ENCODE measurements at places on chromosomes 11 and 22.
A peak's percentile ranks its signal among the peaks of the same experiment; 100 is the strongest.

DNA sequence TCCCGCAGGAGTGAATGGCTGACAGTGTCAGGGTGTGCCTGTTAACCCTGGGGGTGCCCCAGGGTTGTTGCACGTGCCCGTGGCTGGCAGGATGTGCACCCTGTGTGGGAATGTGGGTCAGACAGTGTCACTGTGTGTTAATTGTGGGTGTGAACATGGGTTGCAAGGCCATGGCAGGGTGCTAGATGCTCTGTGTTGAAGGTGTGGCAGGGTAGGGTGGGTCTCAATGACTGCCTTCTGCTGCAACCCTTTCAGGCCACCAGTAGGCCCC, 8.3 kb downstream of the RIN1 start:
- no peak for DNase-seq

DNA sequence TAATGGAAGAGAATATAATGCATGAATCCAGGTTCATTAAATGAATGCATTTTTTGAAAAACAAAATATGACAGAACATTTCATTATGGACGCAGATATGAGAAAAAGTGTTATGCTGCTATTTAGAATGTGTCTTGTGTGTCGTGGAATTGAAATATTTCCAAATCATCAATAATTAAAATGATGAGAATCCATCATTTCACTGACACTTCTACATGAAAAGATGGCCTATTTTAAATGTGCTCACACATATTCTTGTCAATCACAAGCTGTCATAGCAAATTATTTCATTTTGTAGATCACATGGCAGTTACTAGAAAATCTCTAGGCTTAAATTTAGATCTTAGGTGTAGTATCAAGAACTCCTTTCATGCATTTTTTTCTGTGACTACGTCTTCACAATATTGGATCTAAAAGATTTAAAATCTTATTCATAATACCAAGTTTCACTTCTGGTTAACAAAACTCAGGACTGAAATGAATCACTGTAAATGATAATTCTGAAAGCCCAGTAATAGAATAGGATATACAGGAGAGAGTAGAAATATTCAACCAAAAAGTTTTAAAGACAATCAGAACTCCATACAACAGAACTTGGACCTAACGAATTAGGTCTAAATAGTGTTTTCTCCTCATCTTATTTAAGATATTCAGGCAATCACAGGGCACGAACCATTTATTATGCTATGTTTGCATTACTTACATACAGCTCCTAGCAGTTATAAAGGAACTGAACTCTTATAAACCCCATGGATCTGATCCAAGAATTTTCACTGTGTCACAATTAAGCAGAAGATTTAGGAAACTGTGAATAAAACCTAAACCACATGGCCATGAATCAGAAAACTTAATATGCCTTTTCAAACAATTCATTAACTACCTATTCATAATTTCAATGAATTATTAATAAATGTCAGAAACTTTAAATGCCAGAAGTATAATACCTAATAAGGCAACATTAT, 67.7 kb downstream of the DCDC1 start:
- no peak for DNase-seq

DNA sequence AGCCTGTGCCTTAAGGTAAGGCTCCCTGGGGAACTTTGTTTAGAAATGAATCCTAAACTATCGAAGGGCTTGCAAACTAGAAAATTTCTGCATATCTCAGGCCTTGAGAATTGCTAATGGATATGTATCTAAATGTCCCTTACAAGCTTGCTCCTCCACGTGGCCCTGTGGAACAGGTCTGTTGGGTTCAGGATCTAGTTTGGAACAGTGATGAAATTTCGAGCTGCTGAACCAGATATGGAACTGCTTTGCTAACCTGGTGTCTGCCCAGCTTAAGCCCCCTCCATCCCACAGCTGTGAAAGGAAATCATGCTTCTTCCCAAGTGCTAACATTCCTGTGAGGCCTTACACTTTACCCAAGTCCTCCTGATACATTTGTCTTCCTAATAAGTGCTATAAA, 11.6 kb downstream of the SREBF2 start:
- peak; percentile 13 for DNase-seq

- no peak for DNase-seq
Observed at GRCh38 chr11:113162592-113162962, 151.8 kb upstream of the TTC12 start.

- no peak for DNase-seq
Observed at GRCh38 chr22:39627208-39627607, 56.7 kb downstream of the CACNA1I start.

GRCh38 chr11:129639300-129639699, 176.3 kb upstream of the TMEM45B start:
- no peak for DNase-seq

DNA sequence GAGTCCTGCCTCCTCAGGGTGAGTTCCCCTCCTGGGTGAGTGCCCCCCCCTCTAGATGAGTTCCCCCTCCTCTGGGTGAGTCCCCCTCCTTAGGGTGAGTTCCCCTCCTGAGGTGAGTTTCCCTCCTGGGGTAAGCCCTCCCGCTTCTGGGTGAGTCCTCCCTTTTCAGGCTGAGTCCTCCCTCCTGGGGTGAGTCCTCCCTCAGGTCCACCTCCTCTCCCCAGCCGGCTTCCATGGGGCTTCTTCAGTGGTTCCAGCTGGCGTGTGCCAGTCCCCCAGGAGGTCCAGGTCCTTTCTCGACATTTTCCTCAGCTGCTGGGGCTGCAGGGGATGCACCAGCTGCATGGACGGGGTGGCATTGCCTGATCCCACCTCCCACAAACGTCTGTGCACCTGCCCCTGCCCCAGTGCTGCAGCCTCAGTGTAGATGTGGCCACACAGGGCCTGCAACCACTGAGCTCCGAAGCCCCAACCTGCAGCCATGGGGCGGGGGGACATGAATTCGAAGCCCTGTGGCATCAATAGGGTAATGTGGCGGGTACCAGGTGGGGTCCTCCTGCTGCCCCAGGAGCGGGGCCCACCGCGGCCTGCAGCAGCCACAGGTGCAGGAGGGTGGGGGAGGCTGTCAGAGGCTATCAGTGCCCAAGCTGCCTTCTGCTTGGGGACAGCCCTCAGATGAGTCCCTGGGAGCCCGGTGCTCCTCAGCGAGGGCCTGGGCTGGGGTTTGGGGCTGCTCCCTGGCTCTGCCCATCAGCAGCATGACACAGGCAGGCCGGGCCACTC, 101.3 kb upstream of the FGF3 start:
- DNase-seq: no peak

DNA sequence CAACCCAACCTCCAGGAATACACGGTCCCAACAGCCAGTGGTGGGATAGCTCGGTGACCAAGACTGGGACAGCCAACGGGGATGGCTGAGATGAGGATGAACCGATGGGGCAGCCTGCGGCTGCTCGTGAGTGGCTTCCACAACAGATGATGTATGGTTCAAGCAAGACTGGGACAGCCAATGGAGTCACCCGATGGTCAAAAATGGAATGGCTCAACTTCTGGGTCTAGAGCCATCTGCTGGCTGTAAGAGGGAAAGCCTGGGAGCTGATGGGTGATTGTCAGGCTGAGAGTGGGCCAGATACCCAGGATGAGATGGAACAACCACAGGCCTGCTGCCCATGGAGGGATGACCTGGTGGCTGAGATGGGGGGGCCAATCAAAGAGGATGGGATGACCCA, 35.5 kb downstream of the SYT7 start:
- DNase-seq: no peak

DNA sequence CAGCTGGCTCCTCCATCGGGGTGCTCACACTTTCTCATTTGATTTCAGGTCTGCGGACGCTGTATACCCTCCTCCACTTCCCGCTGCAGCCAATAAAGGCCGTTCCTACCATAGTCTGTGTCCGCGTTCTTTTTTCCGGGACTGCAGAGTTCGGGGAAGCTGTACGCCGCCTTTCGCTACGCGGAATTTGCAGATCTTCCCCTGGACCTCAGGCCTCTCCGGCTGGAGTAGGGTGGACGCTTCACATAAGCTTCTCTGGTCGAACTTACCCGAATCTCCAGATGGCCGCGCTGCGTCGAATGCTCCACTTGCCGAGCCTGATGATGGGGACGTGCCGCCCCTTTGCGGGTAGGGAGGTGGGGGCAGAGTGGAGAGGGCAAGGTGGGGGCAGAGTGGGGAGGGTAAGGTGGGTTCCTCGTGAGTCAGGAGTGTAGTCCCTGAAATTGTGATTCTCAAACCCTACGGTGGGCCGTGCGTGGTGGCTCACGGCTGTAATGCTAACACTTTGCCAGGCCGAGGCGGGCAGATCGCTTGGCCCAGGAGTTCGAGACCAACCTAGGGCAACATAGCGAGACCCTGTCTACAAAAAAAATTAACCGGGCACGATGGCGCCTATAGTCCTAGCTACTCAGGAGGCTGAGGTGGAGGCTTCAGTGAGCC, 617 bp downstream of the CSKMT start:
- DNase-seq: peak; percentile 51
